Renal pelvis (tissue), 12 donors: ENCODE measurements at places on chromosomes 6 and 20. TPM values are rescaled to one million over a fixed set of nuclear protein-coding genes. Genes with fewer than 3 reads are reported as not detected.

SLC16A10 gene
- 24.5 TPM for polyA plus RNA-seq

AVP gene
- 0.34 TPM for polyA plus RNA-seq

SLC22A16 gene
- polyA plus RNA-seq, result 0.61 TPM

GABRR1 gene
- 1.6 TPM for polyA plus RNA-seq

TNXB gene
- polyA plus RNA-seq, result 4.3 TPM

ADGRB3 gene
- 3.2 TPM for polyA plus RNA-seq

EDEM2 gene
- 16.1 TPM for polyA plus RNA-seq

HCRTR2 gene
- polyA plus RNA-seq, result 0.23 TPM

THBS2 gene
- 10.3 TPM for polyA plus RNA-seq

DZANK1 gene
- 5.8 TPM for polyA plus RNA-seq

TPBG gene
- polyA plus RNA-seq, result 24.8 TPM

RAMACL gene
- 0.25 TPM for polyA plus RNA-seq

LY6G6C gene
- 0.28 TPM for polyA plus RNA-seq

CCN2 gene
- 204 TPM for polyA plus RNA-seq

VGLL2 gene
- polyA plus RNA-seq, result not detected

PGC gene
- polyA plus RNA-seq, result not detected

EYA2 gene
- polyA plus RNA-seq, result 0.53 TPM

HTR1E gene
- 0.50 TPM for polyA plus RNA-seq
